ENCODE measurements at places on chromosomes 6 and 20.
A peak's percentile ranks its signal among the peaks of the same experiment; 100 is the strongest.

GRCh38 chr20:24545168-24545567 lies 75.7 kb downstream of the SYNDIG1 start:
- no peak for ATAC-seq

- no peak for ATAC-seq
These were observed 5.5 kb downstream of the ZSCAN12 start for GRCh38 chr6:28393912-28394662.

DNA sequence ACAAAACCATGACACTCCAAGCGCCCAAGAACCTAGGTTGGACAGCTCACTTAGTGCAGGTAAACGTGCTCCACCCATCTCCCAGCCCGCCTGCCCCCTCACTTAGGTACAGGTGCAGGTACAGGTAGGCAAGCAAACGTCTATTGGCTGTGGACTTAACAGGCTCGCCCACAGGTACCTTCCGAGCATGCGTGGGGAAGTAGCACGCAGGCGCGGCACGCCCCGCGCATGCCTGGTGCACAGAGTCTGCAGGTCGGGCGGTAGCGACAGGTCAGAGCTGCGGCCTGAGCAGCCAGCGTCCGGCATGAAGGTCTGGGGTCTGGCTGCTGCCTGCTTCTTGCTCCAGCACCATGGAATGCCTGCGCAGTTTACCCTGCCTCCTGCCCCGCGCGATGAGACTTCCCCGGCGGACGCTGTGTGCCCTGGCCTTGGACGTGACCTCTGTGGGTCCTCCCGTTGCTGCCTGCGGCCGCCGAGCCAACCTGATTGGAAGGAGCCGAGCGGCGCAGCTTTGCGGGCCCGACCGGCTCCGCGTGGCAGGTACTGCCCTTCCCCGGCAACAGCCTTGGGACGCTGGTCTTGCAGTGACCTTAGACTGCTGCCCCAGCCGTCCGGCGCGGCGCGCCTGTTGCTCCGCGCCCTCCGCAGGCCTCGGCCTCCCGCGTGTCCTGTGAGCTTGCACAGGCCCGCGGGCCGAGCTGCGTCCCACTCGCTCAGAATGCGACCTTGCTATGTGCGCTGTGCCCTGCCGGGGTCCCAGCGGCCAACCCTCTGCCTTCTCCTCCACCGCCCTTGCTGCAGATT lies at the start of gene MRS2:
TSS of gene MRS2 (plus strand) at position 240 of the 804 bp plus-strand sequence. CDS start at position 351, 111 bp downstream.
- peak; percentile 100 for ATAC-seq

- ATAC-seq, result no peak
These were observed 28.0 kb upstream of the PHACTR3 start for GRCh38 chr20:59576216-59576953.

- no peak for ATAC-seq
These were observed 610 bp downstream of the PSORS1C1 start for GRCh38 chr6:31114970-31115849.

Measured in esophagus mucosa (tissue), 1 donor.